Activated CD8-positive, alpha-beta memory T cell treated with anti-CD3 and anti-CD28 coated beads, Interleukin-2, amount 10 ng/mL, durations not matched to agents 7 days and 5 days (primary cell): ENCODE measurements at places on chromosomes 6 and 20.

- no peak for DNase-seq
- no peak overlapping the region for H3K4me3 ChIP-seq
- peaks cover 53% of the 10 kb centered on the region for H3K4me1 ChIP-seq
- peaks cover 5% of the 10 kb centered on the region for H3K36me3 ChIP-seq
Observed at GRCh38 chr6:15338476-15338875, 92.6 kb downstream of the JARID2 start.

DNA sequence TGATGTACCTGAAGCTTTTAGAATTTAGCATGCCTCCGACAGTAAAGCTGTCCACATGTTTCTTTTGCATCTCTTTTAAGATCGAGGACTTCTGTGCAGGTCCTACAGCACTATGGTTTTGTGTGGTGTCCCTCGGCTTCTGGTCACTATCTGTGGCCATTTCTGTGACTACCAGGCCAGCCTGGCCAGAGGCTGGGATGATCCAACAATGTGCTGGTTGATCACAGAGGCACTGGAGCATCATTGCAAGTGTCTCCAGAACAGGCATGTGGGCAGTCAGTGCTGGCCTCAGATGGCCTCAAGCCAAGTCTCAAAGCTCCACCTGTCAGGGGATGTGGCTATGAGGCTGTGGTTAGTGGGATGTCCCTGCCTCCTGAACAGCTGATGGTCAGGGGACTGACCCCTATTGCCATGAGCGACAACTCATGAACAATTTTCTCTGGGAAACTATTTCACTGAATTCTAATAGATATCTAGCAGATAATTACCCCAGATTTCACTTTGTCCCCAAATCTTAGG lies 136.6 kb downstream of the SYNDIG1 start:
- H3K36me3 ChIP-seq: no peaks in the 10 kb centered on the region
- no peak overlapping the region for H3K4me3 ChIP-seq
- no peak overlapping the region for H3K27ac ChIP-seq
- DNase-seq: no peak
- no peaks in the 10 kb centered on the region for H3K27me3 ChIP-seq

DNA sequence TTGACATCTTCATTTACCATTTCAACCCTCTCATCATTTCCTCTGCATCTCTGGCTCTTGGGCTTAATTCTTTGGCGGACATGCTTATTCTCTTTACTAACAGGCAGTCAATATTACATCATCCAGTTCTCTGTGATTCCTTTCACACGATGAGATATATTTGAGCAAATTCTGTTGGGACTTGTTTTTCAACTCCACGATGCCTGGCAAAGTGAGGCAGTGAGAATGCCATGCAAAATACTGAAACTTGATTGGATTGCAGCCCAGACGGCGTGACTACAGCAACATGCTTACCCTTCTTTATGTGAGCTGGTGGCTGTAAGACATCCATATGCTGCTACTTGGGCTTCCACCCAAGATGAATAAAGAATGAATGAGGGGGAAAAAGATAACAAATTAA lies 101.7 kb upstream of the SPACA1 start:
- no peaks in the 10 kb centered on the region for H3K4me1 ChIP-seq
- DNase-seq: no peak
- no peaks in the 10 kb centered on the region for H3K36me3 ChIP-seq
- H3K27me3 ChIP-seq: peaks cover 42% of the 10 kb centered on the region

GRCh38 chr20:15547119-15547518 lies 1026.1 kb downstream of the KIF16B start:
- no peak overlapping the region for H3K27ac ChIP-seq
- no peak overlapping the region for H3K4me3 ChIP-seq
- no peaks in the 10 kb centered on the region for H3K4me1 ChIP-seq
- no peaks in the 10 kb centered on the region for H3K36me3 ChIP-seq
- H3K27me3 ChIP-seq: no peaks in the 10 kb centered on the region

DNA sequence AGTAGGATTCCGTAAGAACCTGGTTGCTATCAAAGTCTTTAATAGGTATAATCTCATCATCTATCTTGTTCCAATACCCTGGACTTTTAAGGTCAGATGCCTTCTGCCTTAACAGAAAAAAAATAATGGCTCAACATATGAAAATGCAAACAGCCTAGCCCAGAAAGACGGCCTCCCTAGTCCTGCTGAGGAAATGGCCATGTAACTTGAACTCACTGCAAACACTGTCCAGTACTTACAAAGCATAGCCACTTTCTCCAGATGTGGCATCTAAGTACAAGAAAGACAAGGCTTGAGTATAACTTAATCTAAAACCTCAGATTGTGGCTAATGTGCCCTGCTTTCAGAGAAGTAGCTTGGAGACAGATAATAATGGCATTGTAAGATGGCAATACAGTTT lies 26.5 kb downstream of the FASTKD5 start:
- H3K4me3 ChIP-seq: no peak overlapping the region
- peaks cover 1% of the 10 kb centered on the region for H3K4me1 ChIP-seq
- DNase-seq: no peak
- H3K36me3 ChIP-seq: peaks cover under 1% of the 10 kb centered on the region
- no peaks in the 10 kb centered on the region for H3K27me3 ChIP-seq
- H3K27ac ChIP-seq: no peak overlapping the region
